ENCODE measurements at places on chromosomes 3 and 15.

- no peak for DNase-seq
These were observed 51.7 kb downstream of the CRYGS start for GRCh38 chr3:186492385-186492984.

- DNase-seq, result no peak
These were observed at the start of gene GRM2 for GRCh38 chr3:51706788-51707731. Gene GRM2, plus strand, starts transcription at chr3:51707068. Its CDS starts 1,916 bp downstream, at chr3:51708984.

DNA sequence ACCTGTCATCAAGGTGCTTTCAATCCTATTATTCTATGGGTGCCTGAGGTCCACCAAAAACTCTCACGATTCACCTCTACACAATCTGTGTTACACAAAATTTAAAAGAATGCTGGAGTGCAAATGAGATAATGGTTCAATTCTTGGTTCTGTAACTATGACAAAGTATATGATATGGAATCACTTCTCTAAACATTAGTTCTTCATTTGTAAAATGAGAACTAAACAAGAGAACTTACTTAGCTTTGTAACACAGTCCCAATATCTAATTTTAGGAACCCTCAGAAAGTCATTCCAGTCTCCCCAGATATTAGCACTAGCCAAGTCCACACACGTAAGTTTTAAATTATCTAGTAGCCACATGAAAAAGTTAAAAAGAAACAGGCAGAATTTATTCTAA, 111.5 kb downstream of the TBL1XR1 start:
- no peak for DNase-seq

GRCh38 chr15:60426870-60427508, 29.2 kb upstream of the ANXA2 start:
- DNase-seq, result no peak

- no peak for DNase-seq
These were observed 164.3 kb downstream of the CACNA1D start for GRCh38 chr3:53658613-53659193.
